ENCODE measurements at places on chromosomes 11 and 22. TPM values are rescaled to one million over a fixed set of nuclear protein-coding genes. Genes with fewer than 3 reads are reported as not detected.

- no peak for DNase-seq
Observed at GRCh38 chr11:18912883-18913282, 26.3 kb downstream of the MRGPRX1 start.

- DNase-seq, result peak; percentile 72
Observed at GRCh38 chr11:30586251-30587144, at the start of gene MPPED2. Gene MPPED2 (minus strand): TSS chr11:30586353. CDS start chr11:30580373, 5,980 bp downstream.

DNA sequence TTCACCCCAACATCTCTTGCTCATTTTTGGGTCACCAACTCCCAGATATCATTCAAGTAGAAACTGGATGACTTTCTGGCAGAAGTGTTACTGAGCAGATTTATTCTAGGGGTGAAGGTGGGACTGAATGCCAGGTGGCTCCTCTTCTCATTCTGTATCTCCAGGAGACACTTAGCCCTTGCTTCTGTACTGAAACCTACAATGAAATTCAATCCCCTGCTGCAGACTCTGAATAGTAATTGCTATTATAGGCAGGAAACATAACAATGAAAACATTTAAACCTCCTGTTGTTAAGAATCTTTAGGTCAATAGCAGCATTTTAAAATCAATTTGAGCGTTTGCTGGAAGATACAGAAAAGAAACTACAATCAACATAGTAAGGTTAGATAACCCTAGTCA lies 879.4 kb upstream of the TENM4 start:
- no peak for DNase-seq

DNA sequence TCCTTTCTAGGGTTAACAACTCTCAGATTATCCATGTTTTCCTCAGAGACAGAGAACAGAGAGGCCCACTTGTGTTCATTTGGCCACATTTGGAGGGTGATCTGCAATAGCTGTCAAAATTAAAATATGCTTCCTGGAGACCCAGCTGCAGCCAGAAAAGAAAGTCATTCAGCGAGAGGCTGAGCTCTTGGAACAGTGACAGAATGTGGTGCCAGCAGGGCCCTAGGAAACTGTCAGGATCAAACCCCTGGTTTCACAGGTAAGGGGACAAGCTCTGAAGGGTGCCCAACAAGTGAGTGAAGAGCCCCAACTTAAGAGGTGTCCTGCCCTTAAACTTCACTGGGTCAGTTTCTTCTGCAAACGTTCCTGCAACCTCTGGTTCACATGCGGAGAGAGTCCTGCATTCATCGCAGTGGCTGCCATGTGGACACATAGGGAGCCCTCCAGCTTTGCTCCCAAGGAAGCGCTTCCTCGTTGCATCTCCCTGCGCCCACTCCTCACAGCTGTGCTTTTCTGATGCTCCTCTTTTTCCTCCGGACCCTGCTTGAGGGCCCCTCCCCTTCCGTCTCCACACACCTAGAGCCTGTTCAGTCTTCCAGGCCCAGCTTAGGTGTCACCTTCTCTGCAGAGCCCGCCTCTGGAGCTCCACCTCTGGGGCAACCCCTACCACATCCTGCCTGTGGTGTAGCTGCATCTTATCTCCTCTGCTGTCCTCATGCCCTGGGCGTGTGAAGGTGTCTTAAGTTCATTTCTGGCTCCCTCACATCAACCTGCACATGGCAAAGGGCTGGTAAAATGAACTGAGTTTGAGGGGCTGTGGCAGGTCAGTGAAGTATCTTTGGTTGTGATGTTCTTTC lies 3.9 kb downstream of the UCP3 start:
- no peak for DNase-seq

KRTAP5-2 gene
- not detected for total RNA-seq

SMIM38 gene
- total RNA-seq, result 1.6 TPM

PHOX2A gene
- not detected for total RNA-seq

DENND5A gene
- total RNA-seq, result 155 TPM

All from aorta (tissue), 5 donors.